ENCODE measurements at places on chromosomes 2 and 18.
A peak's percentile ranks its signal among the peaks of the same experiment; 100 is the strongest.

GRCh38 chr2:207165121-207166038 lies at the start of gene KLF7:
Gene KLF7 (minus strand): TSS chr2:207165948. CDS start chr2:207165568, 380 bp downstream.
- no peak for DNase-seq

- DNase-seq, result peak; percentile 44
These were observed 1.5 kb downstream of the EPAS1 start for GRCh38 chr2:46298522-46299353.

- DNase-seq, result no peak
These were observed 83.1 kb downstream of the SEPTIN10 start for GRCh38 chr2:109530712-109531111.

GRCh38 chr2:236545814-236546480 lies 23.7 kb upstream of the ACKR3 start:
- DNase-seq, result no peak

- DNase-seq, result no peak
These were observed 6.5 kb upstream of the KLHL29 start for GRCh38 chr2:23378496-23378895.

DNA sequence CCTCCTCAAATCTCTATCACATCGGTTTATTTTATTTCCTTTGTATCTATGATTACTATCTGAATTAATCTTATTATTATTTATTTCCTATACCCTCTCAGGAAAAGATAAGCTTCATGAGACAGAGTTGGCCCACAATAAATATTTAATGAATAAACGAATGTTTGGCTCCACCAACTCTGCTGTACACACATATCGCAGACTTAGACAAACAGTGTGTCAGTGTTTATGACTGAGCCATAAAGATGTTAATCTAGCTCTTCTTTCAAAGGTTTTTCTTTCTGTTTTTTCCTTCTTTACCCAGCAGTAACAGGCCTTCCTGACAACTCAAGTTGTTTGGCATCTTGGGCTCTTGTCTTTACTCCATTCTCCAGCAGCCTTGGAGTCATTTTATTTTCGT lies 329.5 kb downstream of the CDH2 start:
- peak; percentile 54 for DNase-seq

GRCh38 chr2:181658444-181658843 lies 1.5 kb upstream of the CERKL start:
- DNase-seq, result no peak

- no peak for DNase-seq
These were observed 1220.4 kb upstream of the ZEB2 start for GRCh38 chr2:145740302-145740701.

DNA sequence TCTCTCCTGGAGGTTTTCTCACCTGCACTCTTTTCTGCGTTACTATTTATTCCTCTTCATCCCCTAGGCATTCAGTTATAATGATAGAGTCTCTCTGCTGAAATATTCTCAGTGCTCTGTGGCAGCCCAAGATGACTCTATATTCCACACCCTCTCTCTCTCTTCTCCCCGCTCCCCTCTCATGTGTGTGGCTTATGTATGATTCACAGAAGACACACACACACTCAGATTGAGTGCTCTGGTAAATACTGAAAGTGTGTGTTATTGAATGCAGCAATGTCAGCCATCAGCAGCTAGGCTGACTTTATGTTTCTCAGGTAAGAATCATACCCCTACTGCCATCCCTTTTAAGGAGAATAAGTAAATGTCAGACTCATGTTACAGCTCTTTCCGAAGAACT lies 201.2 kb downstream of the SLC4A10 start:
- DNase-seq, result no peak

DNA sequence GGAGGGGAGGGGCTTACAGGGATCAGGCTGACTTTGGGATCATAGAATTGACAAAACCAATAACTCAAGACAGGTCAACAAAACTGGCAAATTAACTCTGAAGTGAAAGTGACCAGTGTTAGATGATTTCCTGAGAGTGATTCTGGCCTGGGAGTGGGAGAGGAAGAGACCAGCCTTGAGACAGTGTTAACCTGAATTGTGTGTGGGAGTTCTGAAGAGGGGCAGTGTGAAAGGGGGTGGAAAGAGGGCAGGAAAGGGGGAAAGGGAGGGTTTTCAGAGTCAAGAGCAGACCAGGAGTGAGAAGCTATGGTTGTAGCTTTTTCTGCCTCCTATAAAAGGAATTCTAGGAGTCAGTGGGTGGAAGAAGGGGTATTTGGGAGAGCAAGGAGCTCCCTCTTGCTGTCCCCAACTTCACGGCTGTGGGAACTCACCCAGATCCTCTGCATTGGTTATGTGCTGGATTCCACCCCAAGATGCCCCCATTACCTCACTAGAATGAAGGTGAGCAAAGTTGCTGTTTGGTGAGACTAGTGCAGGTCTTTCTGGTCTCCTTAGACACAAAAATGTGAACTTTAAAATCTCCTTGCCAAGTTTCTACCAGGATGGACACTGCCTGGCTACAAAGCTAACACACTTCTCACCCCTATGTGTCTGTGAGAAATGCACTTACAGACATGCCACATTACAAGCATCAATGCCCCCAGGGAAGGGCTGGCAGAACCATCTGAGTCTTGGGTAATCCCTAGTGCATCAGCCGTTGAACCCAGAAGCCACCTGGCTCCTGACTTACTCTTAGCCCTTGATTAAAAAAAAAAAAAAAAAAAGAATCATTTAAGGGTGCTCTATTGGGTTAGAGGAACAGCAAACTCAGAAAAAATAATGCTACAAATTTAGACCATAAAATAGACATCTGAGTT lies 61.6 kb downstream of the BMP10 start:
- DNase-seq, result no peak

DNA sequence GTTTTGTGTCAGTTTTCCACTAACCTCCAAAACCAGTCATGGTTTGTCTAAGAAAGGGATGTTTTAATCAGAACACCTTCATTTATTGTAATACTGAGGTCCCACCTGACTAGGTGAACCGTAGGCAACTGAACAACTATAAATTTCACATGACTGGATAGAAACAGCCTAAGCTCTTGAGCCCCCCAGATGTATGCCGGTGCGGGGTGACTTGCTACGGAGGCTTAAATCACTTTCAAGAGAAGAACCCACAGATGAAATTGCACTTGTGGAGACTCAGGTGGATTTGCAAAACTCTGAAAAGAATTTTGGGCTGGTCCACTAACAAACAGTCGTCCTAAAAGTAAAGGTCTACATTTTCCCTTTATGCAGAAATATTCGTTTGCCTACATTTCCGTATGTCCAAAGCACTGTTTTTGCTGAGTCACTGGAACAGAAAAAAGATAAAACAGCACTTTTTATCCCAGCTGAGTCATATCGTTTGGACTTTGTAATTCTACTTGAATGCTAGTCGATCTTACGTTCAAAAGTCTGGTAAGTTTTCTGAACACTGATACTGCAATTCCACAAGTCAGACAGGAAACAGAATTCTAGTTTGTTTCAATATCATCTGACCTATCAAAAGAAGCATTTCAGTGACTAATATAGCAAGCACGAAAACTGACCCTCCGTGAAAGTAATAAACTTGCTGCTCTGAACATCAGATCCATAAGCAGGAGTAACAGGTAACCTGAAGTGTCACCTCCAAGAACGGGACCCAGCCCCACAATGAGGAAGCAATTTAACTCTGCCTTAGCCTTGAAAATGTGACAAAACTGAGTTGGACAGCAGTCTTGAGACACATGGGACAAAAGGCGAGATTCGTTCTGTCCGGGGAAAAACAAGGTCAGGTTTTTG lies 18.1 kb downstream of the ZNF516 start:
- no peak for DNase-seq

GRCh38 chr2:24993406-24994145 lies 21.8 kb upstream of the DNAJC27 start:
- DNase-seq, result no peak

DNA sequence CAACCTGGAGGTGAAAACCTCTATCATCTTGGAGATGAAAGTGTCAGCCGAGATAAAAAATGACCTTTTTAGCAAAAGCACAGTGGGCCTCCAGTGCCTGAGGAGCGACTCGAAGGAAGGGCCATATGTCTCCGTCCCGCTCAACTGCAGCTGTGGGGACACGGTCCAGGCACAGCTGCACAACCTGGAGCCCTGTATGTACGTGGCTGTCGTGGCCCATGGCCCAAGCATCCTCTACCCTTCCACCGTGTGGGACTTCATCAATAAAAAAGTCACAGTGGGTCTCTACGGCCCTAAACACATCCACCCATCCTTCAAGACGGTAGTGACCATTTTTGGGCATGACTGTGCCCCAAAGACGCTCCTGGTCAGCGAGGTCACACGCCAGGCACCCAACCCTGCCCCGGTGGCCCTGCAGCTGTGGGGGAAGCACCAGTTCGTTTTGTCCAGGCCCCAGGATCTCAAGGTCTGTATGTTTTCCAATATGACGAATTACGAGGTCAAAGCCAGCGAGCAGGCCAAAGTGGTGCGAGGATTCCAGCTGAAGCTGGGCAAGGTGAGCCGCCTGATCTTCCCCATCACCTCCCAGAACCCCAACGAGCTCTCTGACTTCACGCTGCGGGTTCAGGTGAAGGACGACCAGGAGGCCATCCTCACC lies 90.2 kb downstream of the SH3BP4 start:
- DNase-seq, result no peak

DNA sequence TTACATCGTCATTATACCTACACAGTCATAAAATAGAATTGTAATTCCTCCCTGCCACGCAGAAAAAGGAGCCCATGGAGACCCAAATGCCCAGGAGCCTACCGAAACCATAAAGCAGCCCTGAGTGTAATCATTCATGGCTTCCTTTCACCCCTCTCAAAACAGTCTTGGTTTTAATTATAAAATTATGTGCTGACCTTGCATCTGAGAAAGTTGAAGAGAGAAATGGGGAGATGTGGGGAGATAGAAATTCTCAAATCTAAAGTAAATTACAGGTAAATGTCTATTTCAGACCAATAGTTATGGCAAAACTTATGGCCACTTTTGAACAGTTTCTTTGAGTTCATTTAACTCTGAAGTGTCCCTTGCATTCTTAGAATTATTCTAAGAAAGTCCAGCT lies 1068.8 kb downstream of the BCL11A start:
- DNase-seq, result no peak

DNA sequence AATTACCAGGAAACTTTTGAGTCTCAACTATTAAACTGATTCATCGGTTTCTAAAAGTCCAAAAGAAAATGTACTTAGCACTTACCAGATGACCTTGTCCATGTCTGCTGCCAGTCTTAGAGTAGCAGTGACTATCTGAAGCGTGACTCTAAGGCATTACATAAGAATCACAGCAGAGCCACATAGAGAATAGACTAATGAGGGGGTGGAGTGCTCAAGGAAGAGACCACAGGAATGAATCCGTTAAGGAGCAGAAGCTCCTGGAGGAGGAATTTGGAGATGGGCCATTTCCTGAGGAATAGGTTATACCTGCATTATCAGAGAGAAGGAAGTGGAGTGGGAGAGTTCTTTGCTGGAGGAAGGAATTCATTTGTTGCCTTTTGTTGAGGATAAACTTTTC lies 116.0 kb downstream of the MAP3K20 start:
- DNase-seq, result no peak

DNA sequence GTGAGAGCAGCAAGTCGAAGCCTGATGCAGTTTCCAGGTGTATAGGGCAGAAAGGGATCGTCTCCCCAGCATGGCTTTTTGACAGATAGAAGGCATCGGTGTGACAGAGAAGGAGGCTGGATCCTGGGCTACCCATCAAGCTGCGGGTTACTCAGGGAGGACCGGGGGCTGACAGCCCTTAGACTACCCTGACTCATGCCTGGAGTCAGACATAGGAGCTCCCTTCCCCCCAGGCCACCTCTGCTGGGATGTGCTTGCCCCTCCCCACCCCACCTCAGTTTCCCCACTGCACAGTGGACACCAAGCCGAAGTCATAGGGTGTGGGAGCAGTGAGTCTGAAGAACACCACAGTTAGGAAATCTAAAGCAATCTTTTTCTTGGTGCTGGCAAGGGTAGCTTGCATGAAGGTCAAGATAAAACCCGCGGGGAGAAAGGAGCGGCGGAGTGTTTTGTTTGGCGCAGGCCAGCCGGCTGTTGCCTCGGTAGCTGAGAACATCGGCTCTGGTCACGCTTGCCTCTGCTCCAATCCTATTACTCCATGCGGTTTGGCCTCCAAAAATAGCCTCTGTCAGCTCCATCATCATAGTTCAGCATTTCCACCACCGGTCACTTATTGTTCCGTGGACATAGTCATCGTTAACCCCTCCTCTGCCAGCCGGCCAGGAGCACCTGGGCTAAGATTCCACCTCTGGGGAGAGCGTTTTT lies 169.2 kb upstream of the GLI2 start:
- DNase-seq, result no peak

- DNase-seq, result no peak
These were observed 70.7 kb downstream of the EMX1 start for GRCh38 chr2:72988041-72988440.

DNA sequence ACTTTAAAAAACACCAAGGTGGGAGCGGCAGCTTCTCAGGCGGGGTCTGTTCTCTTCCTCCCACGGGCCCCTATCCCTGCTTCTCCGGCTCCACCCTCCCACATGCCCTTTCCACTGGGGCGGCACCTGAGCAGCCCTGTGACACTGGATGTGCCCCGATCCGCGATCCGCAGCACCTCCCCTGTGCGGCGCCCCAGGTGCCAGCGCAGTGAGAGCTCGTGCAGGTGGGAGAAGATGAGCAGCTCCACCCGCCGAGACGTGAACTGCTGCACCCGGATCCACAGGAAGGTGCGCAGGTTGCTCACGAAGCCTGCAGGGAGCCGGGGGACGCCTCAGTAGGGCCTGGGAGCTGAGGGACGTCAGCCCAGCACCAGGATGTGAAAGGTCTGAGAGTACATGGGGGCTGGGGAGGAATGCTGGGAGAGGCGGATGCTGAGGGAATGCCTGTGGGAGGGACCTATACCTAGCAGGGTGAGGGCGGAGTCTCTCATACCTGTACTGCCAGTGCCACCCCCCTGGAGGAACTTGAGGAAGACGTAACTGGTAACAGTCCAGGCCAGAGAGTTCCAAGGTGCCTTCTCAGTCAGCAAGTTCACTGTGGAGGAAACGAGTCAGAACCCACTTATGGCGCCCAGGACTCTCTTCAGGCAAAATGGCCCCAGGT lies 2.8 kb downstream of the ABCB6 start:
- DNase-seq, result no peak

- DNase-seq, result no peak
These were observed 26.6 kb downstream of the PLB1 start for GRCh38 chr2:28522481-28522880.

DNA sequence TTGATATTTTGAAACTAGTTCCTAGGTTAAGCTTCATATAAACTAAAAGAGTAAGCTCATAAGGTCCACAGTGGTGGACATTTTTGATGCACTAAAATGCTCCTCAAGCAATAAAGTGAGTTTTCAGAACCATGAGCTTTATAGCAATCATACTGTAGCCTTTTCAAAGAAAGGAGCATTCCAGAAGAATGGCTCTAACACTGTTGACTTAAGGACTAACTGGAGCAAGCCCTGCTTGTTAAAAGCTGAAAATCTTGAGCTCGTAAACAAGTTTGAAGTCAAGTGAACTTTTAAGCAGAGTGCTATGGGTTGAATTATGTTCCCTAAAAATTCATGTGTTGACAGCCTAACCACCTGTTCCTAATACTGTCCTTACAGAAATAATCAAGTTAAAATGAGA lies 38.0 kb downstream of the KYNU start:
- DNase-seq, result peak; percentile 26

DNA sequence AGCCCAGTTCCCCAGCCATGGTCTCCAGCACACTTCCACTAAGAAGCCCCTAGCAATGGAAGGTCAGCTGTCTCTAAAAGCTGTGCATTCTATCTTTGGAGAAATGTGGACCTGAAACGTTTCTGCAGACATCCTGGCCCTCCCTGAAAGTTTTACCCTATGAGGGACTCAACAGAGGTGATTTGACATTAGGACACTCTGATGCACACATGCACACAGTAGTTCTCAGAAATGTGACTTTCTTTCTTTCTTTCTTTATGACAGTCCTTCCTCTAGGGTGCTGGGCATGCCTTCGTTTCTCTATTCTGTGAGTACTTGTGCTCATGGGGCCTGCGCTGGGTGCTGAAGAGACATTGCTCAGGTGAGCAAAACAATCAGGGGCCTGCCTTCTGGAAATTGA lies 857.3 kb downstream of the RNF144A start:
- no peak for DNase-seq
